ENCODE measurements at places on chromosomes 2 and 18. TPM values are rescaled to one million over a fixed set of nuclear protein-coding genes. Genes with fewer than 3 reads are reported as not detected.

CTLA4 gene
- total RNA-seq, result 0.33 TPM

GRCh38 chr2:24844023-24844685 is 50.9 kb downstream of the CENPO start:
- H3K4me3 ChIP-seq, result no peak overlapping the region
- peaks cover 52% of the 10 kb centered on the region for H3K36me3 ChIP-seq
- H3K27me3 ChIP-seq, result no peaks in the 10 kb centered on the region
- DNase-seq, result no peak
- H3K4me1 ChIP-seq, result no peaks in the 10 kb centered on the region

DNA sequence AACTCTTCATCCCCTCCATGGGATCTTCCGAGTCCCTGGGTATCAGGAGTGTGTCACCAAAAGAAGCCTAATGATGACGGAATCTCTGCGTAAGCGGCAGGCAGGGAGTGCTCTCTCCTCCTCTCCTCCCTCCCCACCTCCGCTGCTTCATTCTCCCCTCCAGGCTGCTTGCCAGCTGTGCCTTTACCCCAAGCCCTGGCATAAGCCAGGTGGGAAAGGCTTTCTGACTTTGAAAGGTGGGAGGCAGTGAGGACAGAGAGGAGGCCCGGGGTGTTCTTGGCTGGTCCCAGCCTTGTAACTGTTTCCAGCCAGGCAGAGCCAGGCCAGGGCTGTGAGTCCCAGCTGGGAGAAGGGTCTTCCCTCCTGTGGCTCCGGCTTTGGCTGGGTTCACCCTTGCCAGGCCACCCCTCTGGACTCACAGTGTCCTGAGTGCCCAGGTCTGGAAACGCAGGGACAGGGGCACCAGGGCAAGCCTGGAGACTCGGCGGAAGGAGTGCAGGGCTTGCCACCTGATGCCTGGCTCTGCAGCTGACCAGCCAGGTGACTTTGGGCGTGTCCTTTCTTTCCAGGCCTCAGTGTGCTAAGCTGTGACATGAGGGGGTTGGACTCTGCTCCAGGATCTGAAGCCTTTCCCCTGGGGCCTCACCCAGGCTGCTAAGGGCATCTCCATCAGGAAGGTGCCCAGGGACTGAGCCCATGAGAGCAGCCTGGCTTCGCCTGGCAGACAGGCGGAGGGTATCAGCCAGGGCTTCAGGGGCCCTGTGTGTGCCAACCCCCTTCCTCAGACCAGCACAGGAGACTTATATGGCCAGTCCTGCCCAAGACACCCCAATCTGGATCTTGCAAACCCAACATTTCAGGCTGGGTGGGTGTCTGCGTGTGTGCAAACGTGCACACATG is 32.7 kb upstream of the HPCAL1 start:
- H3K36me3 ChIP-seq, result no peaks in the 10 kb centered on the region
- no peak overlapping the region for H3K27ac ChIP-seq
- no peak overlapping the region for H3K4me3 ChIP-seq
- no peaks in the 10 kb centered on the region for H3K27me3 ChIP-seq

DNA sequence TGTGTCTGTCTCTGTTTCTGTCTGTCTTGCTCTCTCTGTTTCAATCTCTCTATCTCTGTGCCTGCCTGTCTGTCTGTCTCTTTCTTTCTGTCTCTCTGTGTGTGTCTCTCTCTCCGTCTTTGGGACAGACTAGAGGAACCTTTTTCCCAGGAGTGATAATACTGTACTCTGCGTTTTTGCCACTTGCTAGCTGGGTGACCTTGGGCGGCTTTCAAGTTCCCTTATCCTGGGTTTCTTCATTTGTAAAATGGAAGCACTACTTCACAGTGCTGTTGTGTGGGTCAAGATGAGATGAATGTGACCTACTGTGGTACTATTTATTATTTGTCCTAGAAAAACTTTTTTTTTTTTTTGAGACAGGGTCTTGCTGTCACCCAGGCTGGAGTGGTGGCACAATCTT is 42.4 kb downstream of the HPCAL1 start:
- H3K36me3 ChIP-seq, result peaks cover 2% of the 10 kb centered on the region
- no peak for DNase-seq
- no peak overlapping the region for H3K4me3 ChIP-seq
- H3K4me1 ChIP-seq, result peaks cover 40% of the 10 kb centered on the region
- H3K27me3 ChIP-seq, result no peaks in the 10 kb centered on the region
- no peak overlapping the region for H3K27ac ChIP-seq

Data from spinal cord (tissue), 10 donors.